ENCODE measurements at places on chromosomes 2 and 18.

- DNase-seq = no peak
These were observed 84.6 kb downstream of the PIGN start for GRCh38 chr18:62102221-62102620.

- DNase-seq = no peak
These were observed 4.3 kb upstream of the RAB1A start for GRCh38 chr2:65134158-65134557.

DNA sequence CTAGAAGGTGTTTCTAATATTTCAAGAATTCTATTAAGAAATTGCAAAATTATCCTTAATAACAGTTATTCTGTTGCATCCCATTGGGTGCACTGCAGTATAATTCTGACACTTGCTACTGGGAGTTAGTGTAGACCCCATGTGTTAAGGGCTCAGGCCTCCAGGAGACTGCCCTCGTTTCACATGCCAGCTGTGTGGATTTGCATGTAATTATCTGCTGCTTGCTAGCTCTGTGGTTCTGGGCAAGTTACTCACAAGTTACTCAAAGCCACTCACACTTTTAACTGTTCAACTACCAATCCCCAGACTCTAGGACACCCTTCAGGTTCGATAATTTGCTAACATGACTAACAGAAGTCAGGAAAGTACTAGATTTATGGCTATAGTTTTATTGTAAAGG, 38.6 kb downstream of the ST6GAL2 start:
- DNase-seq = no peak

DNA sequence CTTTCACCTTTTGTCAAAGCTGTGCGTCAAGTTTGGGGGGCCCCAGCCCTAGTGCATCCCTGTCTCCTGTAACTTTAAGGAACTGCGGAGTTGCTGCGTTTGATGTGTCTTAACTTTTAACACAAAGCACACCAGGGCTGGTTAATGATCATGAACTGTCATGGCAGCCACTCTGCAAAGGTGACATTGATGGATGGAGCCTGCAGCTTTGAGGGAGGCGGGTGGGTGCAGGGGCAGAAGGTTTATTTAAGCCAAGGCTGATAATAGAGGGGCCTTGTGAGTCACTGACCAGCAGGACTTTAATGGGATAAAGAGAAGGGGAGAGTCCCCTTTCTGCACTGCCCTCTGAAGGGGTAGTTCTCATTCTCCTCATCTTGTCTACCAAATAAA, 190.2 kb upstream of the GATA6 start:
- DNase-seq = no peak

DNA sequence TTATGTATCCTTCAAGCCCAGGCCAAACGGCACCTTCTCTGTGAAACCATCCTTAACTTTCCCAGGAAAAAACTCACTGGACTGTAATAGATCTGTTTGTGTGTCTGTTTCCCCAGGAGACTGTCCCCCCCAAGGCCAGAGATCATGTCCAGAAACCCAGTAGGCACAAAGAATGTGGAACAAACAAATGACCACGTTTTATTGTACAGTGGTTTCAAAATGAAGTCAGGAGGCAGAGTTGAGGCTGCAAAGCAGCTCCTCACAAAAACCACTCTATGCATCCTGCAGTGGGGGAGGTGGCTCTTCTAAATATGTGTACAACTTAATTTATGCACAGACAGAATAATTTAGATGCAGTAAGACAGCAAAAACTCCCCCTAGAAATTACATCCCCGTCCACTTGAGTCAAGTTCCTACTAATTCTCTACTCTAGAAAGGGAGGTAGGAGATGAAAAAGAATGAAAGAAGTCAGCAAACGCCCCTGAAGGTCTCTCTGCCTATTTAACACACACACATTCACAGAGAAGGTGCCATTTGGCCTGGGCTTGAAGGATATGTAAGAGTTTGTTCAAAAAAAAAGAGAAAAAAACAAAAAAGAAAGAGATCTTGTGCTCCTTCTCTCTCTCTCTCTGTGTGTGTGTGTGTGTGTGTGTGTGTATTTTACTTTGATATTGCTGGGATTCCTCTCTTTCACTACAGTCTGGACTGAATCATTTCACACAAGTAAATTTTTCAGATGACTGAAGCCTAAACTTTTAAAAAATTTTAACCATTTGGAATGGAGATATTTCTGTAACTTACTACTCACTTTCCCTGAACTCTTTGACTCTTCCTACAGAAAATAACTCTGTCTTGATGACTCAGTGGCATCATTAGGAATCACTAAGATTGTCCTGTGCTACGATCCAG, 19.5 kb downstream of the BCL2 start:
- no peak for DNase-seq
